ENCODE measurements at places on chromosomes 3 and 15.

- DNase-seq: no peak
Observed at GRCh38 chr3:66280304-66280703, 59.5 kb downstream of the SLC25A26 start.

DNA sequence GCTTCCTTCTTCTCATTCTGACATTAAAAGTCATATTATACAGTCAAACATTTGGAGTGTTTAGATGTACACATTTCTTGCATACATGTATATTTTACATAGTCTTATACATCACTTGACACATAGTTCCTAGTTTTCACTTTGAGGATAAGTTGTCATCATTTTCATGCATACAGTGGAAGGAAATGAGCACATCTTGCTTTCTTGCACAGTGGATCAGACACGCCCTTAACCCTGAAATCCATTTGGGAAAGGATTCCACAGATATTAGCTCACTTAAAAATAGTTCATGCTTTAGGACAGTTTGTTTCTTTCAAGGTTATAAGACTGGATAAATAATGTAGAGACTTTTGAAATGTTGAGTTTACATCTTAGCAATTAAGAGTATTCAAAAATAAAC, 148.6 kb upstream of the MME start:
- no peak for DNase-seq

DNA sequence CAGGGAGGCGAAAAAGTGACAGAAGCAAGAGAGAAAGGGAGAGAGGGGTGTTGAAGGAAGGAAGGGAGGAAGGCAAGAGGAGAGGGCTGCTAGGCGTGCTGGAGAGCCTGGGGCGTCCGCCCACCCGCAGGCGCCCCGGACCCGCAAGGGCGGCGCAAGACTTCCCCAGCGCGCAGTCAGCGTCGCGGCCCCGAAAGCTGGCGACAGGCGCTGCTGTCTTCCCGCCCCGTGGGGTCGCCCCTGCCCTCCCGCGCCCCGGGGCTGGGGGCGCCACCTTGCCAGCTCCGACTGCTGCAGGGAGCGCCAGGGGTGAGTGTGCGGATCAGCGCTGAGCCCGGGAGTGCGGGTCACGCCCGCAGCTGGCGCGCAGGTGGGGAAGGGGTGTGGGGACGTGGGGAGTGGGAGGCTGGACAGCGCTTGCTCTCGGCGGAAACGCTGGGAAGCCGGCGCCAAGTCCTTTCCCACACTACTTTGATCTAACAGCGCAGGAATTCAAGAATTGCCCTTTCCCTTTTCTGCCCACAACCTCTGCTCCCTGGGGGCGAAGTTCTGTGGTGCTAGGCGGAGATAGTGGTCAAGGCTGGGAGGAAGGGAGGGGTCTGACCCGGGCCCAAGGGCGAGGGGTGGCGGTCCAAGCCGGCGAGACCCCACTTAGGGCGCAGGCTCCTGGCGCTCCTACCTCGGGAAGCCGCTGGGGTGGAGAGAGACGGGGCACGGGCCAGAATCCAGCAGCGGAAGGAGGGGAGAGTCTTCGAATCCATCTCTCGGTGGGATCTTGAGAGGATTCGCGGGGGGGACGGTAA, 266.1 kb downstream of the CGGBP1 start:
- DNase-seq: no peak

DNA sequence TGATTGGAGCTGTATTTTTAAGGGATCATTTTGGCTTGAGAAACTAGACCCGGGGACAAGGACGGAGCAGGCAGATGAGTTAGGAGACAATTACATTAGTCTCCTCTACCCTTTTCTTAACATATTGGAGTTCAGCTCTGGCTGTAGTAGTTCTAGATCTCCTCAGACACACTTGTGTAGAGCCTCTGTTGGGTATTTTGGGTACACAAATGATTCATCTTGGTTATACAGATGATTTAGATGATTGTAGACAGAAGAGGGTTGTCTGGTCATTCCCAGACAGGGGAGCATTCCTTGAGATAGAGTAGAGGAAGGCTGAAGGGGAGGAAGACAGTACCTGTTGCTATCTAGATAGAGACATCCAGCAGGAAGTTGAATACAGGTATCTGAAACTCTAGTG, 43.4 kb downstream of the CD86 start:
- no peak for DNase-seq

DNA sequence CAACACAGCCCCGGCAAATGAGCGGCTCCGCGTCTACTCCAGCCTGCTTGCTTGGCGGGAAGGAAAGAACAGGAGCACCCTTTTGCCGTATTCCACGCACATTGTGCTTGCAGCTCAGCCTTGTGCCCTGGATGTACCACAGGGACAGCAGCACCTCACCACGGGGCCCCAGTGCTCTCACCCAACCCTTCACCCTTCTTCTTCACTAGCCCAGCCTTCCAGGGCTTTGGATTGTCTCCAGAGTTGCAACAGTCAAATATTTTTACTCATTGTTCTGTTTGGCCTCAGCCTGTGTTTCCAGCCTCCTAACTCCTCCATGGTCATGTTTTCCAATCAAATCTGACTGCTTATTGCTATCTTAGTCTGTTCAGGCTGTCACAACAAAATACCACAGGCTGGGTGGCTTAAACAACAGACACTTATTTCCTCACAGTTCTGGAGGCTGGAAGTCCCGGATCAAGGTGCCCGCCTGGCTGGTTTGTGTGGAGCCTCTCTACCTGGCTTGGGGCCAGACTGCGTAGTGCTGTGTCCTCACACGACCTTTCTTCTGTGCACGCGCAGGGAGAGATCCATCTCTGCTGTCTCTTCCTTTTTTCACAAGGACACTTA, 79.2 kb upstream of the ABHD17C start:
- peak; percentile 72 for DNase-seq

GRCh38 chr15:59995568-59996297, 8.4 kb upstream of the FOXB1 start:
- DNase-seq: no peak

DNA sequence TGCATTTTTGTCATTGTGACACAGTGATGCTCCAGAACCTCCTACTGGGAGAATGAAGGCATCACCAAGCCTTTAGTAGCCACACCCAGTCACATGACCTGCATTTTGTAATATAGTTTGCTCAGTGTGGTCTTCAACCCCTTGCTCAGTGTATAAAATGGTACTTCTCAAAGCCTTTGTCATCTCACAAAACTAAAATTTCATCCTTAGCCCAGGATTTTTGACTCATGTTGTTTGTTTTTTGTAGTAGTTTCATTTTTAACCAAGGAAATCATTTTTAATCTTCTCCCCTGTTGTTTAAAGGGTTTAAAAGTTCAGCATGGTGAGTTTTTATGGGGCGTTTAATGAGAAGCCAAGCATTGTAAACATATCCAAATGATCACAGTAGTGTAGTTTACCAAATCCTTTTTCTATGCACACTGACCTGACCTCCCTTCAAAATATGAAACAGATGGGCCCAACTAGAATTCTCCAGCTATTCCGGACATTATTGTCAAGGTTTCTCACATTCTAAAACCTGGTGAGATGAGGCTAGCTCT, 123.5 kb upstream of the IL12A start:
- no peak for DNase-seq

Data from dermis microvascular lymphatic vessel endothelial cell (primary cell).